ENCODE measurements at places on chromosomes 5 and 9.
A peak's percentile ranks its signal among the peaks of the same experiment; 100 is the strongest.

GRCh38 chr5:130110328-130110727 lies 206.1 kb downstream of the CHSY3 start:
- no peak for DNase-seq

- no peak for DNase-seq
Measured at GRCh38 chr9:17401858-17402257, 177.0 kb upstream of the SH3GL2 start.

- DNase-seq, result no peak
Measured at GRCh38 chr9:8660383-8660782, 860.8 kb upstream of the DMAC1 start.

DNA sequence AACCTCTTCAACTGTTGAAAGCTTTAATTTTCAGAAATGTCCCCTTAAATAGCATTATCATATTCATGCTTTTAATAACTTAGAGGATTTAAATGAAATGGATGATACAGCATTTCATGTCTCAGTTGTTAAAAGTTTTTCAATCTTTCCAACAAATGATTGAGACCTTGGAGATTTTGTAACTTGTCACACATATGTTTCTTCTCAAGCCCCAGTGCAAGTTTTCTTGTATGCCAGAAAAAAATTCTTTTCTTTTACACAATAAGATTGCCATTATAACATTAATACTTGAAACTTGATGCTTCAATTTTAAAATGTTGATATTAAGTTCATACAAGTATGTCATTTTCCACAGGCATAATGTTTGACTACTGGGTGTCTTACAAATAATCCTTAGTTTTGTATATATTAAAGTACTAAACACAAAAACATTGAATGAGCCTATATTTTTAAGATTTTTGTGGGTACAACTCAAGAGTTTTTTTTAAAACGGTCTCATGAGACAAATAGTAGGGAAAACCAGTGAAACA lies 124.5 kb downstream of the AGTPBP1 start:
- DNase-seq, result no peak

GRCh38 chr5:97208184-97208713 lies 25.2 kb upstream of the RIOK2 start:
- DNase-seq, result no peak

DNA sequence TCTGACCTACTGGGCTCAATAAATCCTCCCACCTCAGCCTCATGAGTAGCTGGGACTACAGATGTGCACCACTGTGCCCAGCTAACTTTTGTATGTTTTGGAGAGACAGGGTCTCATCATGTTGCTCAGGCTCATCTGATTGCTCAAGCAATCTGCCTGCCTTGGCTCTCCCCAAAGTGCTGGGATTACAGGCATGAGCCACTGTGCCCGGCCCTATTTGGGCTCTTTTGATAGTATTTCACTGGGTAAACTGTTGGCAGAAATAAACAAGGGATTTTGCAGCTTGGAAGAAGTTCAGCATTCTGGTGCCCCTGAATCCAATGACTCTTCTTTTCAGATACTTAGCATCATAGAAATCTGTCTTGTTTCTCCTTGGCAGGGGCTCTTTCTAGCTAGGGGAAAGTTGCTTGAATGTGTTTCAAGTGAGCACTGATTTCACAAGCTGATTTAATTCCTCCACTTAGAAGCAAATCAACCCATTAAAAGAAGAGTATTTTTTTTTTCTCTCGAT lies 146.8 kb downstream of the PAPPA start:
- no peak for DNase-seq

- no peak for DNase-seq
Measured at GRCh38 chr9:131676431-131676972, 63.4 kb downstream of the RAPGEF1 start.

GRCh38 chr5:25975885-25976284 lies 1062.5 kb downstream of the CDH9 start:
- no peak for DNase-seq

DNA sequence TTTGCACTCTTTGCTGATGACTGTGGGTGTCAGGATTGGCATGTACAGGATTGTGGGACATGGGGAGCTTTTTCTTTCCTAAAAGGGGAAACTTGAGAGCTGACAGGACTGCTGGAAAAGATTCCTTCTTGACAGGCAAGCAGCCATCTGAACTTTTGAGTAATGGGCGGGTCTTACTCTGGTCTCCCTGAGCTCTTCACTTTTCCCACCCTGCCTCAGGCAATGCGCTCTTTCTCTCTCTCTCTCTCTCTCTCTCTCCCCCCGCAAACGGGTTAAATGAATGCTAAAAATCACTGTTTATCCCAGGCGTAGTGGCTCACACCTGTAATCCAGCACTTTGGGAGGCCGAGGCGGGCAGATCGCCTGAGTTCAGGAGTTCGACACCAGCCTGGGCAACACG lies 37.1 kb upstream of the F2RL1 start:
- DNase-seq, result no peak

GRCh38 chr9:34986540-34987047 lies 3.0 kb upstream of the DNAJB5 start:
- peak; percentile 64 for DNase-seq

DNA sequence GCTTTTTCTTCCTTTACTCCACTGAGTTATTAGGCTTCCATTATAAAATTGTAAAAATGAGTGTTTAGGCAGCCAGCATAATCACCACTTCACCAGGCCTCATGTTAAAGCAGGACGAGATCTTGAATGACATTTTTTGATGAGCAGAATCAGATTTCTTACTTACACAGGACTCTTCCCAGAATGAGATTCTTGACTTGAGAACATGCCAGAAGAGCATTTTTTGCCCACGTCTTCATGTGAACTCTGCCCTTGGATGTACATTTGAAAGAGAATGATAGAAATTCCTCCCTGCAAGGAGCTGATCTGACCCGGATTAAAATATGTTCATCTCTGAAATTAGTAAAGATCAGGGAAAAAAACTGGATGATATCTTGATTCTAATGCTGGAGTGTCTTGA lies 212.1 kb upstream of the ADRA1B start:
- DNase-seq, result no peak

DNA sequence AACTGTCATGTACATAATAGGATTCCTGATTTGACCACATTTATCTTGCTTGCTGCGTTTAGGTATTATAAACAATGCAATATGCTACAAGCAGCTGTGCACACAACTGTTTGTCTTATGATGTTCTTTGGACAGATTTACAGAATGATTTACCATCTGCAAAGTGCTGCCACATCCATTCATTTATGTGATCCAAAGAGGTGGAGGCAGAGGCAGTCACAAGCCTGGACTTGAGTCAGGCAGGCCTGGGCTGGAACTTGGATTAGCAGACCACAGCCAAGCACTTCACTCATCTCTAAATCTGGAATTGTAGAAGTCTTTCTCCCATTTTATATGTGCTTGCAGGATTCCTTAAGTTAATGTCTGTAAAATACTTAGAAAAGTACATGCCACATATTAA lies 149.0 kb downstream of the INSYN2B start:
- DNase-seq, result no peak

GRCh38 chr9:77418226-77418625 lies 229.9 kb downstream of the GNA14 start:
- no peak for DNase-seq

DNA sequence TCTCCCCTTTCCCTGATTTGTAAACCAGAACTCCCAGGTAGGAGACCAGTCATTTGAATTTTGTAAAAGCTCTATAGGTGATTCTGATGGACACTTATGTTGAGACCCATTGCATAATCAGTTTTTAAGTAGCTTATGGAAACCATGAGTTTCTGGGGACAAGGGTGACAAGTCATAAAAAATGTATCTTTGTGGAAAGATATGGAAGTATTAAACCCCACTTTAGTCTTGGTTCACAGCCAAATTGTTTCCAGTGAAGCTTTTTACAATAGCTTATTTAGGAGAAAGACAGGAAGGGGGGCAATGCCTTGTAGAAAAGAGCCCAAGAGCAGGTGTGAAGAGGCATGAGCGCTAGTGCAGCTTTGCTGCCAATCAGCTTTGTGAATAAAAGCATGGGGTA lies 453 bp upstream of the CCL28 start:
- no peak for DNase-seq

DNA sequence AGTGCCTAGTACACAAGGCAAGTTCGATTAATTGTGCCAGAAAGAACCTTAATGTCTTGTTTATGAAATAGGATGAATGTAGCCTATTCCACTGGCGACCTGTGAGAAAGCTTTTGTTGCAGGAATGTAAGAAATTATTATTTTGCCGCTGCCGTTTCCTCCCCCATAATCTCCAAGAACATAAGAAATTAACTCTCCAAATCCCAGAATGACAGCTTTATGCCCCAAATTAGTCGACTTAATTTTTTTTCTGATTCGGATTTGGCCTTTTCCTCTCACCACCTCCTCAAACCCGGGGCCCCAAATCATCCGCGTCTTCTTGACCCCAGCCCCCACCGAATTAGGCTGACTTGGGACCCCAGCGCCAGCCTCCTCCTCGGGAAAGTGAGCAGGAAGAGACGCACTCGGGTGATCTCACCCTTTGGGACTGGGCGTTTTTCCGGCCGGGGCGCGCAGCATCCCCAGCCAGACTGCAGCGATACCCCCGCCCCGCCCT lies 682 bp upstream of the SPTAN1 start:
- no peak for DNase-seq

- DNase-seq, result no peak
Measured at GRCh38 chr9:83503866-83504265, 34.3 kb downstream of the FRMD3 start.

DNA sequence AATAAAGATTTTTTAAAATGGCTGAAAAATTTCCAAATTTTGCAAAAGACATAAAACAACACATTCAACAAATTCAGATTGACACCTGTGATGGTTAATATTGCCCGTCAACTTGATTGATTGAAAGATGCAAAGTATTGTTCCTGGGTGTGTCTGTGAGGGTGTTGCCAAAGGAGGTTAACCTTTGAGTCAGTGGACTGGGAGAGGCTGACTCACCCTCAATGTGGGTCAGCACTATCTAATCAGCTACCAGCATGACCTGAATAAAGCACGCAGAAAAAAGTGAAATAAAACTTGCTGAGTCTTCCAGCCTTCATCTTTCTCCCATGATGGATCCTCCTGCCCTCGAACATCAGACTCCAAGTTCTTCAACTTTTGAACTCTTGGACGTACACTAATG lies 868.0 kb upstream of the CTNND2 start:
- DNase-seq, result no peak

DNA sequence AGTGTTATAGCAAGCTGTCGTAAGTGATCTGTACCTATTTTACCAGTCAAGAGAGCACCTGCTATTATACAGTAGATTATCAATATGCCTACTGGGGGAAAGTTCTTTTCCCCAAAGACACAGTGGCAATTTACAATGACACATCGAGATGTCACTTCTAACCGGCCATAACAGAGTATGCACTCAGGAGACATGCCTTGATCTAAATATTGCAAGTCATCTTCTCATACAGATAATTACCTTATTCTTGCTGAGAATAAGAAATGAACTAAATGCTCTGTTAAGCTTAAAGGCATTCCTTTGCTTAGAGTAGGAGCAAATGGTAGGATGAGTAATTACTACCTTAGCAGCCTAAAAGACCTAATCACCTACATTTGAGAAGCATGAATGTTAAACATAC lies 71.6 kb downstream of the PKD2L2 start:
- no peak for DNase-seq

- DNase-seq, result no peak
Measured at GRCh38 chr9:107627781-107628180, 138.2 kb upstream of the KLF4 start.

DNA sequence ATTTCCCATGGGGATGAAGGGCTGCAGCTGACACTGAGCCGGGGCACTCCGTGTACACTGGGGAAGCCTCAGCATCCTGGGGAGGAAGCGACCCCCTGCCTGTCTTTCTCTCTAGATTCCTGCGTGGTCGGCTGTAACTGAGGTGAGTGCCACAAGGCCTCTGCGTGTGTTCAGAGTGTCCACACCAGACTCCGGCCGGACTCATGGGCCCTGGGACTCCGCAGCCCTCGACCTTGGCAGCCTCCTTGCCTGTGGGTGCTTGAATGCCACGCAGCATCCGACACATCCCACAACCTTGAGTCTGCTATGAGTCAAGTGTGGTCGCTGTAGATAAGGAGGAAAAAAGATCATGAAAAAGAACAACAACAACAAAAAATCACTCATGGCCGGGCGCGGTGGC lies 23.4 kb downstream of the PAEP start:
- DNase-seq, result no peak

DNA sequence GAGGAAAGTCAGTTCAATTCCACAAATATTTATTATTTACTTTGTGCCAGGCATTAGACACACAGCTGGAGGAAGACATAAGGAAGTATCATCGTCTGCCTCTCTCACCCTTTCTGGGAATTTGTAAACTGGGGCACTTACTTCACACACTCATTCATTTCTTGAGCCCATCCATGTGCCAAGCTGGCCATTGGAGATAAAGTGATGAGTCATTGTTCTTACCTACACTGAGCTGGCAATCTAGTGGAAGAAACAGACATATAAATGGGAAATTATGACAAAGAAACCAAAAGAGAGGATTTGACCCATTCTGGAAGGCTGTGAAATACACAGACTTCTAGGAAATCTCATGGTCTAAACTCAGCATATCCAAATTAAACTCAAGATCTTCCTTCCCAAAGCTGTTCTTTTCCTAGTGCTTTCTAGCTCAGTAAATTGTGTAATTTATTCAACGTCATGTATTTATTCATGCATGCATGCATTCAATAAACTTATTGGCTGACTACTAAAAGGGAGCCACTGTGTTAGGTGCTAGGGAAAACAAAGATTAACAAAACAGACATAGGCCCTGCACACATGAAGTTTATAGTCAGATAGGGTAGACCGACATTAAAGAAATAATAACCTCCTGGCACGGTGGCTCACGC lies 65.3 kb downstream of the SH3RF2 start:
- no peak for DNase-seq

DNA sequence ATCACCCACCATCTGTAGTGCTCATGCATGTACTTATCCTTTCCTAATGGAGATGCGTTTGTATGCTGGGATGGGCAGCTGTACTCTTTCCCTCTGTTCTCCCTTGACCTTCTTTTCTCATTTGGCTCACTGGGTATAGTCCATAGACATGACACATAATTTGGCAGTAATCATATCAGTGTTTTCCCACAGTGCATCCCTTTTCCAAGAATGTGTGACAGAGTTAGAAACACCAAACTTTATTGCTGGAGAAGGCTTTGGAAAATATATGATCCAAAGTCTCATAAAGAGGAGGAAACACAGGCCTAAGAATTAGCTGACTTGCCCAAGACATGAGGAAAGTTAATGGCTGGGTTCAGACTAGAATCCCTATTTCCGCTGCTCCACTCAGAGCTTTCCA lies 1233.4 kb upstream of the DMAC1 start:
- no peak for DNase-seq

DNA sequence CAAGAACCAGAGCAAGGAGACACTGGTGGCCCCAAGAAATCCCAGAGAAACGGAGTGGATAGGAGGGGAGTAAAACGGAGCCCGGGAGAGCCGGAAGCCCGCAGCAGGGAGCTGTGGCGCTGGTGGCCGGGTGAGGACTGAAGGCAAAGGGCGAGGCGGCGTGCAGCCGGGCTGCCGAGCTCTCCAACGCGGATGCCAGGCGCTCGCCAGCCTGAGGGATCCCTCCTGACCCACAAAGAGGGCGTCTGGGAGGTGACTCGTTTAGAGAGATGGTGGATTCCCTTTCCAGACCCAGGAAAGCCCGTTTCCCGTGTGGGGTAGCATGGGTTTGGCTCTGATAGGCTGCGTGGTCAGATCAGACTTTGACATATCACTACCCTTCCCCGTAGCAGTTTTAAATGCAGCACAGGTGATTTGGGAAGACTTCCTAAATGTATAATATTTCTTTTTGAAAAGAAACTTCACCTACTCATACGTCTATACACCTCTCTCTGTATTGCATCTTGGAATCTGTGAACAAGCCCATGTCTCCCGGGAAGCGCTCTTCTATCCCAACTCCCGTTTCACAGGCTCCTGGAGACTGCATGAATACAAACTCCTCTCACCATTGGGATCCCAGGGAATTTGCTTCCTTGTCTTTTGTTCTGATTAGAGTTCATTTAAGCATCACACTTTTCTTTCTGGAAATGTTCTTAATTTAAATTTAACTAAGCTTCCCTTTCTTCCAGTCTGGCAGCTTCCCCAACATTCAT lies 158.1 kb downstream of the C9orf152 start:
- DNase-seq, result peak; percentile 51

All from activated T-cell treated with anti-CD3 and anti-CD28 coated beads, Interleukin-2, amount 50 U/mL, for 24 hours (primary cell).